ENCODE measurements at places on chromosomes 7 and 10.

GRCh38 chr7:15752377-15752776, 65.9 kb upstream of the MEOX2 start:
- no peaks in the 10 kb centered on the region for H3K27me3 ChIP-seq
- H3K4me3 ChIP-seq = no peak overlapping the region
- no peak for DNase-seq
- H3K27ac ChIP-seq = no peak overlapping the region
- no peaks in the 10 kb centered on the region for H3K4me1 ChIP-seq

- no peaks in the 10 kb centered on the region for H3K27me3 ChIP-seq
- H3K4me1 ChIP-seq = no peaks in the 10 kb centered on the region
- peak overlapping the region; percentile 73 for H3K27ac ChIP-seq
These were observed 84.7 kb downstream of the CCNY start for GRCh38 chr10:35420827-35421552.

GRCh38 chr10:18162021-18162627, 21.9 kb downstream of the CACNB2 start:
- H3K27ac ChIP-seq = peak overlapping the region; percentile 64
- no peaks in the 10 kb centered on the region for H3K27me3 ChIP-seq
- H3K4me3 ChIP-seq = no peak overlapping the region
- no peaks in the 10 kb centered on the region for H3K36me3 ChIP-seq

DNA sequence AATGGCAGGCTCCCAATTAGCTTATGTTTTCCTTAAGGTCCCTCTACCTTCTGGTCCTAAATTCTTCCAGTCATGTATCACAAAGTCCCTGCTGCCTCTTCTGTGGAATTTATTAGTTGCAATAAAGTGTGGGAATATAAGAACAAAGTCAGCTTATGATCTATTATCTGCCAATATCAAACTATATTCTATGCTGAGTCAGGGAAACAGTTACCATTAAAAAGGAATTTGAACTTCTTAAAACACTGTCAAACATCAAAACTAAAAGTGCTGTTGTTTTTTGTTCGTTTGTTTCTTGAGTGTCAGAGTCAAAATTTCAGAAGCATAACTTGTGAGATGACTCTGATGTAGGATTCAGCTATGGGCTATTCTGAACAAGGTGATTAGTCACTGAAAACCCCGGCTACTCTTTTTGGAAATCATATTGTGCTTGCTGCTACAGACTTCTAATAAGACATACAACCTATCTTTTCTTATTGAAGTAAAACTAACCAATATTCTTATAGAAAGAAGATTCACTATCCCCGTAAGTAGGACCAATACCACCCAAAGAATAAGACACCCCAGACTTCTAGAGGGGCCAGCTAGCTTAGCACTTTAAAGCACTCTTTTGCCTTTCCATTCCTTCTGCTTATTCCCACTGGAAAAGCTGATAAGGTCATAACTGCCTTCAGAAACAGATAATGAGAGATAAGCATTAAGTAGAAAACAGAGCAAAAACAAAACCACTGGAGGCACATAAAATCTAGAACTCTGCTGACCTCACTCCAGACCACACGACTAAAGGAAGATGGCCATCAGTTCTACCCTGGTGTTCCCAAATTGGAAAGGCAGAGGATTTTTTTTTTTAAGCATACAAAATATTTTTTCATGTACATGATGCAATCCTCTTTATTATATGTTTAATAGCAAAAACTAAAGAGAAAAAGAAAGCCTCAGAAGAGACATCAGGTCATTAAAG, 370.6 kb downstream of the PARD3 start:
- no peaks in the 10 kb centered on the region for H3K36me3 ChIP-seq
- no peaks in the 10 kb centered on the region for H3K4me1 ChIP-seq
- H3K27ac ChIP-seq = no peak overlapping the region
- H3K4me3 ChIP-seq = no peak overlapping the region

- DNase-seq = no peak
- no peaks in the 10 kb centered on the region for H3K27me3 ChIP-seq
- H3K4me1 ChIP-seq = no peaks in the 10 kb centered on the region
These were observed 63.9 kb downstream of the PPP1R9A start for GRCh38 chr7:94971051-94971867.

- no peak overlapping the region for H3K4me3 ChIP-seq
- H3K27ac ChIP-seq = no peak overlapping the region
- DNase-seq = no peak
- H3K4me1 ChIP-seq = no peaks in the 10 kb centered on the region
These were observed 186.8 kb upstream of the CXCL12 start for GRCh38 chr10:44571701-44572100.

- no peak overlapping the region for H3K27ac ChIP-seq
- H3K4me3 ChIP-seq = no peak overlapping the region
- H3K27me3 ChIP-seq = no peaks in the 10 kb centered on the region
These were observed 56.9 kb downstream of the ZNF92 start for GRCh38 chr7:65430344-65431186.

DNA sequence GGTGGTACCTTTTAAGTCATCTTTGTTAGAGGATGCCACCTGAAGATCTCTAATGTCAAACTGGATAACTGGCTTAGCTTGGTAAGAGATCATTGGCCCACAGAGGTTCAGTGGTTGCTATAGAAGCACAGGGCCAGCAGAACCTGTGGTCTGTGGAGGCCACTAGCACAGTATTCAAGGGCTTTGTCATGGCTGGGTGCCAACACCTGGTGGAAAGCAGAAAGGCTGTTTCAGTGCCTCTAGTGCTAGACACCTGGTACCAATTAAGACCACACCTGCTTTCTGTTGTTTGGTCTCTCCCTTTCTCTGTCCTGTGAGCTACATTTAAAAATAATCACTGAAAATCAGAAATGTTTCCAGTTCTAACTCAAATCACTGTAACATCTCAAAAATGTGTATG, 10.0 kb upstream of the PCGF5 start:
- H3K36me3 ChIP-seq = no peaks in the 10 kb centered on the region
- H3K27me3 ChIP-seq = no peaks in the 10 kb centered on the region
- H3K4me1 ChIP-seq = no peaks in the 10 kb centered on the region
- DNase-seq = no peak
- no peak overlapping the region for H3K4me3 ChIP-seq
- H3K27ac ChIP-seq = no peak overlapping the region

GRCh38 chr7:113664867-113665266, 253.9 kb downstream of the PPP1R3A start:
- no peak overlapping the region for H3K4me3 ChIP-seq
- no peaks in the 10 kb centered on the region for H3K4me1 ChIP-seq
- no peaks in the 10 kb centered on the region for H3K36me3 ChIP-seq
- no peak for DNase-seq

- H3K27ac ChIP-seq = no peak overlapping the region
- no peaks in the 10 kb centered on the region for H3K36me3 ChIP-seq
- no peak overlapping the region for H3K4me3 ChIP-seq
- peaks cover 65% of the 10 kb centered on the region for H3K4me1 ChIP-seq
- DNase-seq = no peak
- no peaks in the 10 kb centered on the region for H3K27me3 ChIP-seq
These were observed 72.1 kb downstream of the GRB10 start for GRCh38 chr7:50710441-50711154.

DNA sequence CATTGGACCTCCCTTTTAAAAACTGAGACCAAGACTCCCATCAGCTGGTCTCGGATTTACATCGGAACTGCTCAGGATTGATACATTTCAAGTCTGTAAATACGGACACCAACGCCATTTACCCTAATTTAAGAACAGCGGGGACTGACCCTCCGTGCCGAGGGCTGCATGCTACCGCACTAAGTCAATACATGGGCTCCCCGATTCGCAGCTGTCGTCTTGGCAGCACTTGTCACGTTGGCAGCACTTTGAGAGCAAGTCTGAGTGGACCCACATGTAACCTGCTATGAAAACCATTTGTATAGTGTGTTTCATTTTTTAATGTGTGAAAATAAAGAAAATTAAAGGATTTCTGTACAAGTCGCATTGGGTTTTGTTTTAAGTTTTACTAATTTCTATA, 83.4 kb downstream of the EZH2 start:
- H3K27me3 ChIP-seq = no peaks in the 10 kb centered on the region
- DNase-seq = no peak
- H3K27ac ChIP-seq = no peak overlapping the region
- H3K4me1 ChIP-seq = no peaks in the 10 kb centered on the region
- peaks cover 17% of the 10 kb centered on the region for H3K36me3 ChIP-seq
- no peak overlapping the region for H3K4me3 ChIP-seq

GRCh38 chr7:73418113-73418703, 15.4 kb upstream of the FZD9 start:
- no peaks in the 10 kb centered on the region for H3K27me3 ChIP-seq
- H3K27ac ChIP-seq = no peak overlapping the region
- H3K4me1 ChIP-seq = no peaks in the 10 kb centered on the region
- DNase-seq = no peak

DNA sequence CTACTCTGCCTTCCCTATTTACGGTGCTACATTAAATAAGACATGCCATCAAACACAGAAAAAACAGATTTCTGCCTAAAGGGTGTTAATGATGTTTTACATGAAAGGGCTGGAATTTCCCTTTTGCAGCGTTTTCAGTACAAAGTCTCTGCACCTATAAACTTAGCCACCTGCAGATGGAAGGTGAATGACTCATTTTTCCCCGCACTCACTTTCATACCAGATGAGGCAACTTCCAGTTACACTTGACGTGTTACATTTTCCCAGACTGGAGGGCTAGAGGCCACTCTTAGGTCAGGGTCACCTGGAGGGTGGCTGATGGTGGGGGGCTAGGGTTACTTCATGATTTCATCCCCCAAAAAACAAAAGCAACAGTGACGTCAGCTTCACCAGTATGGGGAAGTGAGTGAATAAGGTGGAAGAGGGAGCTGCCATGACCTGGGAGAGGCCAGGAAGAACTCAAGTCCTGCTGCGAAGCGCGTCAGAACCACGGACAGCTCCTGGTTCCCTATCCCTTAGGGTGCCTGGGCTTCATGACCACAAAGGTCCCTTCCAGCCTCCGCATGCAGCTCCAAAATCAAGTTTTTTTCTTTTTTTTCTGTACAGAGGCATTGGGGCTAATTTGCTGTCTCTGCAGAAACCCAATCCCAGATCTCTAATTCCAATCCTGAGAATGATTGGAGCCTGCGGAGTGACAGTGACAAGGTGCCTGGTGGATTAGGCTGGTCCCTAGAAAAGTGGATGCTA, 94.0 kb downstream of the ADARB2 start:
- H3K4me1 ChIP-seq = no peaks in the 10 kb centered on the region
- H3K36me3 ChIP-seq = no peaks in the 10 kb centered on the region
- H3K27ac ChIP-seq = no peak overlapping the region
- H3K27me3 ChIP-seq = no peaks in the 10 kb centered on the region
- no peak overlapping the region for H3K4me3 ChIP-seq

GRCh38 chr7:105016068-105016708, 2.2 kb downstream of the KMT2E start:
- H3K27me3 ChIP-seq = no peaks in the 10 kb centered on the region
- DNase-seq = no peak
- peak overlapping the region; percentile 73 for H3K4me3 ChIP-seq
- no peaks in the 10 kb centered on the region for H3K36me3 ChIP-seq
- peaks cover 23% of the 10 kb centered on the region for H3K4me1 ChIP-seq

DNA sequence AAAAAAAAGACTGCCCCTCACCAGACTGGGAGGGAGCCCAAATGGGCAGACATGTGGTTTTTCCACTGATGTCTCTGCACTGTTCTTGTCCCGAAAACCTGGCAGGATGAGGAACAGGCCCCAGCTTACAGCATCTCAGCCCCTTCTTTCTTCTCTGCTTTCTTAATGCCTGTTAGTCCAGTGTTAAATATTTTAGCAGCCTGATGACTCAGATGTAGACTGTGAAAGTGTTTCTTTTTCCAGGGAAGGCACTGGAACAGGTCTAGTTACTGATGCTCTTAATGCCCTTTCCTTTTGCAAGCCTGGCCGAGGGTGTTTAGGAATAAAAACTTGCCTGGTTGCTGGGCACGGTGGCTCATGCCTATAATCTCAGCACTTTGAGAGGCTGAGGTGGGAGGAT, 107.7 kb downstream of the TACC2 start:
- no peaks in the 10 kb centered on the region for H3K4me1 ChIP-seq
- no peak overlapping the region for H3K27ac ChIP-seq
- H3K27me3 ChIP-seq = no peaks in the 10 kb centered on the region
- no peak for DNase-seq
- H3K4me3 ChIP-seq = no peak overlapping the region

DNA sequence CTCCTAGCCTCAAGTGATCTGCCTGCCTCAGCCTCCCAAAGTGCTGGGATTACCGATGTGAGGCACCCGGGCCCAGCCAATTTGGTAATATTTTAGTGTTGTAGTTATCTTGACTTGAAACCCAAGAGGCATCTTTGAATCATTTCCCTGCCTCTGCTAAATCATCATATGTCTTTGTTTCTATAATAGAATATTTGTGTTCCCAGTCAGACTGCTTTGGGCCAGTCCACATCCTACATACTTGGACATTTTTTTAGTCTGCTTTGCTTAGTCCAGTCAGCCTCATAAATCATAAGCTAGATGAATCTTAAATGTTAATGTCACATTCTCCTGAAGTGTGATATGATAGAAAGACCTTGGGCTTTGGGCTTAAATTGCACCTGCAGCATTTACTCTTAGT, 5.9 kb downstream of the STAM start:
- H3K4me1 ChIP-seq = peaks cover 83% of the 10 kb centered on the region
- no peak overlapping the region for H3K4me3 ChIP-seq
- no peak for DNase-seq
- no peak overlapping the region for H3K27ac ChIP-seq

DNA sequence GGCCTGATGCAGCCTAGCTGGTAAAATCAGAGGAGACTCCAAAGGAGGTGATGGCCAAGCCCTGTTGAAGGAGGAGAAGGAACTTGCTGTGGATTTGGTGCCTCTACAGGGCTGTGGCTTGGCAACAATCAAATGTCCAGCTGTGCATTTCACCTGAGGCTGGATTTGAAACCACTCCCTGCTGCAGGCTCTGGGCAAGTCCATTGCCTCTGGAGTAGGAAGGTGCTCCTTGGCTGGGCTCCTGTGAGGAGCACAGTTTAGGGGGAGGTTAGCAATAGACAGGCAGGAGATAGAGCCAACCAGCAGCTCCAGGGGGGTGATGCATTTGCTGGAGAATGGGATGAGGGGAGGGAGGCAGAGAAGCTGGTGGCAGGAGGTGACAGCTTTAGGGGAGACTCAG, 26.5 kb downstream of the CDH23 start:
- no peaks in the 10 kb centered on the region for H3K27me3 ChIP-seq
- H3K4me1 ChIP-seq = no peaks in the 10 kb centered on the region
- DNase-seq = no peak

DNA sequence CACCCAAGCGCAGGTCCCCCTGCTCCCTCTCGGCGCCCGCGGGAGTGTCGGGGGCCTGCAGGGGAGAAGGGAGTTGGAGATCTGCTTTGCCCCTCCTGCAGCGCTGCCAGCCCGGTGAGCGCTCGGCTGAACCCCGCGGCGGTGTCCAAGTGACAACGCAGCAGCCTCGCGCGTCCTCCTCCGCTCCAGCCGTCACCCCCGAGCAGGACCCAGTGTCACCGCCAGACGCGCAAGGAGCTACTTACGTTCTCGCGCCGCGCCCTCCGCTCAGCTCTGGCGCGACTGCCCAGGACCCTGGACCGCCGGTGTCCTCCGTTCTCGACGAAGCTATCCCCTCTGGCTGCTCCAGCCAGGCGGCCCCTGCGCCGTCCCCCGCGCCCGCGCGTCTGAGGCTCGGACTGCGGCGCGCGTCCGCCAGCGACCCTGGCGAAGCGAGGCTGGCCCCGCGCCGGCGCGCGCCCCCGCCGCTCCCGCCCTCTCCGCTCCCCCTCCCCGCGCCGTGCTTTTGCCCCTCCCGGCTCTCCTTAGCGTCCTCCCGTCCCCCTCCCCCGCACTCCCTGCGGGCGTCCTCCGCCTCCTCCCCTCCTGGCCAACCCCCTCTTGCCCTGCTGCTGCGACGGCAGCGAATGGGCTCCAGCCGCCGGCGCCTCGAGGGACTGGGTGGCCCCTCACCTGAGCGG, at the start of gene NRCAM:
Gene NRCAM (minus strand): TSS at position 439 of the 680 bp plus-strand sequence. CDS start 216,372 bp downstream, outside the sequence.
- H3K27me3 ChIP-seq = peaks cover 10% of the 10 kb centered on the region
- H3K4me1 ChIP-seq = peaks cover 16% of the 10 kb centered on the region
- no peaks in the 10 kb centered on the region for H3K36me3 ChIP-seq
- H3K4me3 ChIP-seq = peak within 1 kb of the TSS; percentile 50
- H3K27ac ChIP-seq = no peak within 1 kb of the TSS
- DNase-seq = no peak

Data from esophagus squamous epithelium (tissue), 5 donors.